ENCODE measurements at places on chromosomes 2 and 18. TPM values are rescaled to one million over a fixed set of nuclear protein-coding genes. Genes with fewer than 3 reads are reported as not detected.

DNA sequence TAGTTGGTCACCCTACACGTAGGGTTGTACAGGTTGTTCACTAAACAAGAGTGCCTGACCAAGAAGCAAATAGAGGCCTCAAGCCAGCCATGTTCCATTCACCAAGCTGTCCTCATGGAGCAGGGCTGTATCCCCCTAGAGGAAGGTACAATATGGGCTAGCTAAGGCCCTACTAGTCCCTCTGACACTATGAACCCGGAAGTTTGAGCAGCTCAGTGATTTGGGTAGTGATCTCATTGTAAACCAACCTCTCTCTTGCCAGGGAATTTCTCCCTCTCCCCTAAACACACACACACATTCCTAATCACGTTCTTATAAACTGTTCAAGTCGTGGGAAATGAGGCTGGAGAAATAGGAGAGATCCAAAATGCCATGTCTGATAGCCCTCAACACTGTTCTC lies 6.7 kb upstream of the CYS1 start:
- DNase-seq: no peak

DNA sequence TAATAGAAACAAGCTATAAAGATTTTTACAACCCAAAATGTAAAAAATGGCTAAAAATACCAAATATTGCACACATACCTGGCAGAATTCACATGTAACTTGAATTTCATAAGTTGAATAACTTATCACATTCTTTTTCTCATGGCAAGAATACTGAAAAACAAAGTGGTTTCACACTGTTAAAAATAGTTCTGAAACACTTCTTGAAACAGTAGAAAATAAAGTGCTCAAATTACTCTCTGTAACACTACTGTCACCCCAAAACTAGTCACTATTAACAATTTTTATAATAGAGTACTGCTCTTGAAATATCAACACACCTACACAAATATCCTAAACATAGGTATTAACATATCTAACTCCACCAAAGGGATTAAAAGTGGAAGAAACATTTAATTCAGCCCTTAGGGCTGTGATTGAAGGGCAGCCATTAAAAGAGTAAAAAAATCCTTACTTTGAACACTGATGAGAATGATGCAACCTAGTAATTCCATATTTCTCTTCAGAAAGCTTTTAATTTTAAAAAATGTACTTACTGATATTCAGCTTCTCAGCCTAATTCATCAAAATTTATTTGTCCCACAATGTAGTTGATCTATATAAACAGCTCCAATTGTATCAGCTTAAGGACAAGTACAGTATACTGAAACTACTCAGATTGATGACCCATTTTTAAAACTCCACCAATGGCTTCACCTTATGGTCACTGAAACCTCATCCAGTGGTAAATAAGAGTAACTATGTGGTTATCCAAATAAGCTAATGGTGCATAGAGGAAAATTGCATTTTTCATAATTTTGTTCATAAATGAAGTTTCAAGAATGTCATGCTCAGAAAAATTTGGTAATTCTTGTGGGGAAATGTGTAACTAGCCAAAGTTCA lies 31.4 kb downstream of the ATF2 start:
- no peak for DNase-seq

DNA sequence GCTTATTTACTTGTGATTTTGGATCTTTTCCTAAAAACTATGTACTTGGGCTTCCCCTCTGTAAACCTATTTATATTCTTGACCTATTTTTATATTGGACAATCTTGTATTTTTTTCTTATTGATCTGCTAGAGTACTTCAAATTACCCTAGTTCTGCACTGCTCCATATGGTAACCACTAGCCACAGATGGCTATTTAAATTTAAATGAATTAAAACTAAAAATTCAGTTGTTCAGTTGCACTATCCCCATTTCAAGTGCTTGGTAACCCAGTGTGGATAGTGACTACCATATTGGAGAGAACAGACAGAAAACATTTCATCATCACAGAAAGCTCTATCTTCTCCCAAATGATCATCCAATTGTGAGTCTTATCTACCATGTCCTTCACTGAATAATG lies 74.3 kb downstream of the PDK1 start:
- no peak for DNase-seq

- no peak for DNase-seq
Measured at GRCh38 chr2:74555610-74556103, 1.1 kb downstream of the DOK1 start.

- no peak for DNase-seq
Measured at GRCh38 chr2:195509551-195509950, 147.5 kb upstream of the SLC39A10 start.

Gene DTNA
- not detected for polyA plus RNA-seq
